Stimulated activated CD4-positive, alpha-beta T cell treated with anti-CD3 and anti-CD28 coated beads, Interleukin-1b, Interleukin-23, amount 100 ng/mL, for 48 hours (primary cell): ENCODE measurements at places on chromosomes 16 and 17.

- DNase-seq = no peak
Observed at GRCh38 chr17:82095777-82096708, 2.0 kb downstream of the FASN start.

DNA sequence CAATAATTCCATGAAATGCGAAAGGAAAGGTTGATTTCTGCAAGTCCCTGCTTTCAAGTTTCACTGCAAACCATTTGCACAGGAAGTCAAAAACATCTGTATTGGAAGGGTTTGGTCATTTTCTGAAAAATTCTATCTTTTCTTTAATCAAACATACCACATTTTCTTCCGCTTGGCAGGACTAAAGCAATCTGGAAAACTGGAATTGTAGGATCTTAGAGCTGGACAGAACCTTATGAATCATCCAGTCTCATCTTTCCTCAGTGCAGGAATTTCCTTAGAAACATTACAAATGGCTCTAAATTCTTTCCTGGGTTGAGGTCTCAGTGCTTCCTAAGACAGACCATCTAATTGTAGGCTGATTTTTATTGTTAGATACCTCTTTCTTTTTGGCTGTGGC is 111.5 kb upstream of the ELAC2 start:
- no peak for DNase-seq

- DNase-seq = no peak
Observed at GRCh38 chr17:60506312-60506711, 19.7 kb downstream of the APPBP2 start.

GRCh38 chr17:80703142-80703478 is 158.5 kb downstream of the RPTOR start:
- no peak for DNase-seq

GRCh38 chr16:84826558-84826941 is 6.8 kb downstream of the CRISPLD2 start:
- no peak for DNase-seq

GRCh38 chr16:68417711-68418301 is 30.5 kb downstream of the SMPD3 start:
- DNase-seq = peak; percentile 71
